ENCODE measurements at places on chromosomes 6 and 20.

- no peak for DNase-seq
Observed at GRCh38 chr6:17081860-17082508, 19.9 kb upstream of the STMND1 start.

DNA sequence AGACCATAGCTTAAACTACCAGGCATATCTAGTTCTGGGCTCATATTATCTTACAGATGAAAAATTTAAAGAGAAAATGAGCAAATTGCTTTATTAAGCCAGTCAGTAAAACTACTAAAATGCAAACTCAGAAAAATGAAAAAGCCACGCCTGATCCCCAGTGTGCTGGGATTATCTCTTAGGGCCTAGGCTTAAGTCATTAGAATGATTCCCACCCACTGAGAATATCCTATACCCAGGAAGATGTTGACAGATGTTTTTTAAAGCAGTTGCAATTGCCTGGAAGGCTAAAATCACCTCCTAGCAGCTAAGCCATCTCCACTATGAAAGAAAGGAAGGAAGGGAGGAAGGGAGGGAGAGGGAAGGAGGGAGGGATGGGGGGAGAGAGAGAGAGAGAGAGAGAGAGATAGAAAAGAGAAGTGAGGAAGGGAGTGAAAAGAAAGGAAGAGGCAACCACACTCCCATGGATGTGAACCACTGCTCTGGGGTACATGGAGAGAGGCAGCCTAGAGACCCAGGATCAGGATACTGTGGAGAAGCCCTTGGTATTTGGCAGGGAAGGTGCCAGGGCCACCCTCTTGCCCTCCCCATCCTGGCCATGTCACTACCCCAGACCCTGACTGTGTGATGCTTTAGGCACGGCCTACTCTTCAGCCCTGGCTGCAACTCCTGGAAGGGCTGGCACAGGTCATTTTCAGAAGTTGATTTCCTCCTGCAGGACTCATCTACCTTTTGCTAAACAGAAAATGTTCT lies 21.9 kb downstream of the NEDD9 start:
- no peak for DNase-seq

- DNase-seq = peak; percentile 20
Observed at GRCh38 chr6:116971959-116972358, 94.9 kb downstream of the RFX6 start.

DNA sequence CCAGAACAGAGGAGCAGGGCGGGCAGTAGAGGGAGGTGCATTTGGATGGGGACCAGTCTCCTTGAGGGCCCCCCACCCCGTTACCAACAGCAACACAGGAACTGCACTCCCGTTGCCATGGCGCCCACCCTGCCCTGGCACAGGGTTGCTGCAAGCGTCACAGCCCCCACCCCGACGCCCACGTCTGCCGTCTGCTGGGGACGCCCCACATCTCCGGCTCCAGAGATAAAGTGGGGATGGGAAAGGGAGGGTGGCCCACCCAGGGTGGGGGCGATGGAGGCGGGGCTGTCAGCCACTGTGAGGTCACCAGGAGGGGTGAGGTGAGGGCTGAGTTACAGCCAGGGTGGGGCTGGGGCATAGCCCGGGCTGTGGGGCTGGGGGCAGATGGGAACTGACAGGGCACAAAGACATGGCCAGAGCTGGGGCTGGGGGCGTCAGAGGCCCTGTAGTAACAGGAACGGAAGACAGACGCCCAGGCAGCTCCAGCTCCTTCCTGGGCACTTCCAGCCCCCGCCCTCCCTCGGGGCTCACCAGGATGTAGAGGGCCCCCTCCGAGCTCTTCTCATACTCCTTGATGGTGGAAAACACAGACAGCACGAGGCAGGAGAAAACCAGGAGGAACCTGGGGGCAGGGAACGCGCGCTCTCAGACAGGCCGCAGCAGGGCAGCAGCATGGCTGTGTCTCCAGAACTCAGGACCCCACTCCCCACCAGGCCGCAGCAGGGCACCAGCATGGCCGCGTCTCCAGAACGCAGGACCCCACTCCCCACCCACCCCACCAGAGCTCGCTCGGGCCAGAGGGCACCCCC lies 26.0 kb downstream of the KCNQ2 start:
- no peak for DNase-seq

All from NCI-H526 (cell line).